ENCODE measurements at places on chromosomes 2 and 18. TPM values are rescaled to one million over a fixed set of nuclear protein-coding genes. Genes with fewer than 3 reads are reported as not detected.

- DNase-seq, result no peak
Observed at GRCh38 chr2:55311444-55311870, 42.4 kb upstream of the MTIF2 start.

Gene REG3A
- not detected for polyA plus RNA-seq

Gene VAMP5
- 1.5 TPM for polyA plus RNA-seq

- DNase-seq, result no peak
Observed at GRCh38 chr2:134934150-134934549, 15.5 kb downstream of the CCNT2 start.

Gene ABCG8
- polyA plus RNA-seq, result not detected

- no peak for DNase-seq
Observed at GRCh38 chr2:15750822-15751329, 159.2 kb downstream of the DDX1 start.

All from K562 (cell line).